Spinal cord (tissue), 10 donors: ENCODE measurements at places on chromosomes 3 and 15. TPM values are rescaled to one million over a fixed set of nuclear protein-coding genes. Genes with fewer than 3 reads are reported as not detected.

DNA sequence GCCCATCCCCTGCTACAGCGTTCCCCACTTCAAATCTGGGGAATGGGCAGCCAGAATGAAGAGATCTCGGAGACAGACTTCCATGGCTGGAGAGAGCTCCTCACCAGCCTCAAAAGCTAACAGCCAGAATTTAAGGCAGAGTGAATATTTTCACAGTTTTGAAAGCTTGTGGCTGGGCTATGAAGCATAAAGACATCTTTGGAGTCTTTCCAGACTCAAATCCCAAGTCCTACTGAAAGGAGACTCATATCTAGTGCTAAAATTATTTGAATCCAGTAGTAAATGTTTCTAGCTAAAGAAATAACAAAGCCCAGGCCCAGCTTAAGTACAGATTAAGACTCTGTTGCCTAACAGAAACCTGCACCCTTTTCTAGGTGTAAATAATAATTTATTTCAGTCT is 628.4 kb upstream of the ALCAM start:
- no peak for DNase-seq

DNA sequence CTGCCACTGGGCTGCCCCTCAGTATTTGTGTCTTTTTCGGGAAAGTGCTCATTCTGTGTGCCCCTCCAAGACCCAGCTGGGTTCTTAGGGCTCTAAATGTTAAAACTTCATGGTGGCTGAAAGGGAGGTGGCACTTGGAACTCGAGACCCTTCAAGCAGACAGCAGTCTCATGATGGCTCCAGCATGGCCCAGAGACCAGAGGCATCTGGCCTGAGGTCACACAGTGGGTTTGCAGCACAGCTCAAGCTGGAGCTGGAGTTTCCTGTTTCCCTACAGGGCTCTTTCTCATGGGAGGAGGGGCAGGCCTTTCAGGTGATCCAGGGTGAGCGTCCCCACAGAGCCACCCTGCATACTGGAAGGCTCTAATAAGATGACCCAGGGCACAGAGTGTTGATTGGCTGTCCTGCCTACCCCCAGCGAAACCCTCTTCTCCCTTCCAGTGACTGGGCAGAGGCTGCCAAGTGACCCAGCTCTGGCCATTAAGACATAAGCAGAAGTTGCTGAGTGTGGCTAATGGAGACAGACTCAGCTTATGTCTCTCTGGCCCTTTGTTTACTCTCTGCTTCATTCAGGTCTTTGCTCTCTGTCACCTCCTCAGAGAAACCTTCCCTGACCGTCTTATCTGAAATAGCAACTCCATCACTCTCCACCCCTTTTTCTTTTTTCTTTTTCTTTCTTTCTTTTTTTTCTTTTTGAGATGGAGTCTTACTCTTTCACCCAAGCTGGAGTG is 166.6 kb upstream of the SMAD3 start:
- no peak for DNase-seq

Gene RPL14
- total RNA-seq: 149 TPM

- DNase-seq: no peak
These were observed 749.7 kb upstream of the ARPP21 start for GRCh38 chr3:34889641-34890040.

Gene CACNA2D3
- 34.5 TPM for total RNA-seq

Gene PCSK6
- 14.3 TPM for total RNA-seq

Gene SI
- not detected for total RNA-seq

Gene MORF4L1
- 468 TPM for total RNA-seq

- DNase-seq: no peak
These were observed 181.2 kb upstream of the EPHA3 start for GRCh38 chr3:88926221-88926620.

DNA sequence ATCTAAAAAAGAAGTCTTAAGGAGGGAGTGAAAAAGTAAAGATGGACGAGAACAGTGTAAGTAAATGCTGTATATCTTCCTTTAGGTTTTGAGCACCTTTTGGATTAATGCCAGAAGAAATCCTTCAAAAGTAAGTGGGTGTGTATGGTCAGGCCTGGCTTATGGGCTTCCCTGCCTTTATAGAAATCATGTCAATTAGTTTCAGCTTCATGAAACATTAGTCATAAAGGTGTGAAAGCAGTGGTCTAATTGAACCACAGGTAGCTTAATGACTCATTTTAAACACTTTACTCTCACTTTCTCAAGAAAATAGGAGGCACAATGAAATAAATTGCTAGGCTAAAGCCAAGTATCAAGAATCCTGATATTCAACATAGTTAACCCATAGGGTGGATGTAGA is 467.4 kb upstream of the DPPA4 start:
- no peak for DNase-seq

DNA sequence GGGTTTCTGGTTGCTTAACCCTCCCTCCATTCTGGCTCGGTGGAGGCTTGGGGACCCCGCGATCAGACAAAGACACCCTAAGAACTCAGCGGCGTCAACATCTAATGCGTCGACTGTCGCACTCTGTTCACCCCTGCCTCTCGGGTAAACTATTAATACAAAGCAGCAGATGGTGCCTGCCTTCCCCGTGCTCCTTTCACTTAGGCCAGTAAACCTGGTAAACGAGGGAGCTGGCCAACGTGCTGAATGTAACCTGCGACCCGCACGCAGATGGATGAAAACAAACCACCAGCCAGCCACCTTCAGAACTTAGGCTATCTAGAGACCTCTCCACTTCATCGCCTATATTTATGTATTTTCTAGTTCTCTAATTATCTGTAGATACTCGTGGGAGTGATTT is 848 bp upstream of the CADPS start:
- peak; percentile 51 for DNase-seq

GRCh38 chr15:28975766-28976179 is 90.0 kb downstream of the APBA2 start:
- no peak for DNase-seq

Gene RBMS3
- 80.7 TPM for total RNA-seq

Gene SLC51A
- total RNA-seq: 0.33 TPM

Gene HAPLN3
- 20.3 TPM for total RNA-seq

Gene MAN2C1
- total RNA-seq: 88.3 TPM

DNA sequence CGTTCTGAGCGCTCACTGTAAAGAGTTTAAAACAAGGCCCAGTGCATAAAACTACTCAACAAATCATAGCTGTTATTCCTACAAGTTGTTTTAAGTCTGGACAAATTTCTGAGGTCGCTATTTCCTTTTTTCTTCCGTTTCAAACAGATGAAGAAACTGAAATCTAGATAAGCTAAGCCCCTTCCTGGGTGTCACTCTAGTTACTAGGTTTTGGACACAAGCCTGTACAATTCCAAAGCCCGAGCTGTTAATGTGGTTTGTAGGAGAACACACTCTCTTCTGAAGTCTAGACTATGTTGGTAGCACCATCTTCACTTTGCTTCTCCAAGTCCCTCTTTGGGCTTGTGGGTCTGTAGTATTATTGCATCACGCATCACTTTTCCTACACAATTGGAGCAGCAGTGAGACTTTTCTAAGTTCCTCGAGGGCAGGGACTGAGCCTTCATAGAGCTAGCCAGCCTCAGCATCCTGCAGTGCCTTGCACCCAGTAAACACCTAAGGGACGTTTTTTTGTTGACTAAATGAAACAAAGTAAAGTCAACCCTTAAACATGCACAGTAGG is 142.6 kb upstream of the PROK2 start:
- no peak for DNase-seq

Gene SLC27A2
- total RNA-seq: 3.8 TPM

DNA sequence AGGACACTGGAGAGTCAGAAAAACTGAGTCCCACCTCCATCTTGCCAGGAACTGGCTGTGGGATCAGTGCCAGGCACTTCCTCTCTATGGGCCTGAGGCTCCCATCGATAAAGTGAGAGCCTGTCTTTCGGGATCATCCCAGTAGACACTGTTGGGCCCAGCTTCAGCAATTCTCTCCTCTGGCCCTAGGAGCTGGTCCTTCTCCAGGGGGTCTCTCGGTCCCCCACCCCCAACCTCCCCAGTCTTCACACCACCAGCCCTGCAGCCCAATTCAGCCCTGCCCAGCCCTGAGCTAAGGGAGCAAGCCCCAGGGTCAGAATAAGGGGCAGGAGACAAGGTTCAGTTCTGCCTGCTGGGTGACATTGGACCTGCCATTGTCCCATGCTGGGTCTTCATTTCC is 4.5 kb upstream of the LCTL start:
- DNase-seq: no peak

- no peak for DNase-seq
These were observed 14.7 kb upstream of the HDC start for GRCh38 chr15:50280271-50280670.

- no peak for DNase-seq
These were observed 1476.3 kb upstream of the CADM2 start for GRCh38 chr3:83482402-83483070.

DNA sequence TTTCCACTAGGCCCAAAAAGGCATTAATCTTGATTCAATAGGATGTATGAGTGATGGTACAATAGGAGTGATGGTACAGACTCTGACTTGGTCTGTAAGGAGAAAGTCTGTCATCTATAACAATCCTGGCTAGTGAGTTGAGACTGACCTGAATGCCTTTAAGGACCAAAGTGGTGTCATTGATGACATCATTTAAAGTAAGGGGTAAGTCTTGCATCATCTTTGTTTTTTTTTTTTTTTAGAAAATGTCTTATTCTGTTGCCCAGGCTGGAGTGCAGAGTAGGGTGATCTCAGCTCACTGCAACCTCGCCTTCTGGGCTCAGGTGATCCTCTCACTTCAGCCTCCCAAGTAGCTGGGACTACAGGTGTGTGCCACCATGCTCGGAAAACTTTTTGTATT is 5.6 kb upstream of the TMEM45A start:
- DNase-seq: no peak

Gene CX3CR1
- 42.1 TPM for total RNA-seq

DNA sequence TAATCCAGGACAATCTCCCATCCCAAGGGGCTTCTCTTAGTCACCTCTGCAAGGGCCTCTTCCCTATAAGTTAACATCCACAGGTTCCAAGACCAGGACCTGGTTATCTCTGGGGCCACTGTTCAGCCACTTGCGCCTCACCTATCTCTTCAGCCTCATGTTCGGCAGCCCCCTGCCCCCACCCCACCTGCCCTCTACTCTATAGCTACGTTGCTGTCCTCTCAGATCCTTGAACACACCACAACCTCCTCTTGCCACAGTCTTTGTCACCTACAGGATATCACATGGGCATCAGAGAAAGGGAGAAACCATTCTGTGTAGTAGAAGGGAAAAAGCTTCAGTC is 33.9 kb downstream of the SLC41A3 start:
- DNase-seq: no peak

- DNase-seq: no peak
These were observed 40.0 kb upstream of the KBTBD8 start for GRCh38 chr3:66958067-66958466.

- no peak for DNase-seq
These were observed 88.9 kb downstream of the ADAMTS17 start for GRCh38 chr15:100252779-100253417.

DNA sequence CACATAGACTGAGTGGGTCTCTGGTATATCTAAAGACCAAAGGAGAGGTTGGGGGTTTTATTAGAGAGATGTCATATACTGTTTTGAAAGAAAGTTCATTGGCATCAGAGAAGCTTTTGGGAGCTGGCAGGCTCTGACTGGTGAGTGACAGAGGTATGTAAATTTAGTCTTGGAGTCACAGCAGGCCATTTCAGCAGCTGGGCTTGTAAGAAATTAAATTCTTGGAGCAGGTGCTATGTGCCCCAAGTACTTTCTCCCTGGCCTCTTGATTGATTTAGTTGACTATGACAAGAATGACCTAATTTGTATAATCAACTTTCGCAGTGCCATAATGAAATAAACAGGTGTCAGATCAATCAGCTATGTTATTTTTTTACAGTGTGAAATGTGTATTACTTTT is 47.8 kb upstream of the CDAN1 start:
- DNase-seq: no peak

Gene TMEM207
- not detected for total RNA-seq

DNA sequence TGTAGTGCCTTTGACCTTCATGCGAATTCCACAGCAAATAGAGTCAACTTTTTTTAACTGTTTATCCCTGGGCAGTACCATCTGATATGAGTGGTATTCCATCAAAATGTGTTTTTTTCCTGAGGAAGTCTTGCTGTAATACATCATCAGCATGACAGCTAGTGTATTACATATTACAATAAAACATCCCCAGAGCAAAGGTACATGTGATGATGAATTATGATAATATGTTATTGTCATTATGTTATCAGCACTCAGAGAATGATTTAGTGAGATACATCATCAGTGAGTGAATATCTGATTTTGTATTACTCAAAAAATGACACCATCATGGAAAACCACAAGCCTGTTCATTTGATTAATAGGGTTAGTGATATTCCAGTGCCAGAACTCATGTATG is 69.7 kb upstream of the ARL6 start:
- no peak for DNase-seq

GRCh38 chr15:91049378-91050127 is 27.2 kb upstream of the VPS33B start:
- DNase-seq: peak; percentile 61

GRCh38 chr3:194326192-194326967 is 24.7 kb downstream of the CPN2 start:
- no peak for DNase-seq

DNA sequence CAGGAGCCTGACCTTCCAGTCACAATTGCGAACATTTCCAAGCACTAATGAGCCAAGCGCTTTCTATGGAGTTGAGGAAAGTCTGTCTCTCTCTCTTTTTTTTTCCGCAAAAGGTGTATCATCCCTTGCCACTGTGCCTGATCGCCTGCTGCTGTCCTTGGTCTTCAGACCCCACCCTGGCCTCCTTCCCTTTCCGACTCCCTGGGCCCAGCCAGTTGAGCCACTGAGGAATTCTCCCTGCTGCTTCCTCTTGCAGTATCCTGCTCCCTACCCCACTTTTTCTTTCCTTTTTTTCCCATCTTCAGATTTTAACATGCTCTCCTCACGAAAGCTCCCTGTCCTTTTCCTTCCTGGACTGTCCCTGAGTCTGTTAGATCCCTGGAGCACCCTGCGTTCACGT is 396.5 kb upstream of the C2CD4B start:
- DNase-seq: no peak

- no peak for DNase-seq
These were observed 3.4 kb downstream of the IFT57 start for GRCh38 chr3:108218811-108219210.

DNA sequence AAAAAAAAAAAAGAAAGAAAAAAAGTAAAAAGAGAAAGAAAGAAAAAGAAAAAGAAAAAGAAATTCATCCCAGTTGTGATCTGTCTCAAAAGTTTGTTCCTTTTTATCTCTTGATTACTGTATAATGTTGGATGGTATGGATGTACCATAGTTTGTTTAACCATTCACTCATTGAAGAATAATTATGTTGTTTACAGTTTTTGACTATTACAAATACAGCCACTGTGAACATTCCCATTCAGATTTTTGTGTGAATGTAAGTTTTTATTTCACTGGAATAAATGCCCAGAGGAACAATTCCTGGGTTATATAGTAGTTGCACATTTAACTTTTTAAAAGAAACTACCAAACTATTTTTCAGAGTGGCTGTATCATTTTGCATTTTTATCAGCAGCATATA is 10.3 kb upstream of the CCR8 start:
- no peak for DNase-seq

Gene PIK3CA
- 40.3 TPM for total RNA-seq

Gene LSMEM2
- not detected for total RNA-seq

DNA sequence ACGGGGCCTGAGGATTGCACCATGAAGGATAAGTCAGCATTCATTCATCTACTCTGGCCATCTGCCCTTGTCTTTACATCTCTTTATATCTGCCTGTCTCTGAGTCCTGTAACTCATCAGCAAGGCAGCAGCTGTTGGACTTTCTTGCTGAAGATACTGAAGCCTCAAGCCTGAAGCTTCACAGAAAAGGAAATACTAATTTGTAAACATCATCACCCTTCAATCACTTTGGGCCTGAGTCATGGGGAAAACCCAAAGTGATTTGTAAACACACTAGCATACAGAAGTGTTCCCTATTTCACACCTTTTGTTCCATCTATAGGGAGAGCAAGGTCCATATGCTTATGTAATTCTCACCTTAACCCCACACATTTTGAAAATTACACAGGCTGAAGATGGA is 928.2 kb downstream of the EPHA3 start:
- DNase-seq: no peak
